ENCODE measurements at places on chromosomes 1 and 21.

DNA sequence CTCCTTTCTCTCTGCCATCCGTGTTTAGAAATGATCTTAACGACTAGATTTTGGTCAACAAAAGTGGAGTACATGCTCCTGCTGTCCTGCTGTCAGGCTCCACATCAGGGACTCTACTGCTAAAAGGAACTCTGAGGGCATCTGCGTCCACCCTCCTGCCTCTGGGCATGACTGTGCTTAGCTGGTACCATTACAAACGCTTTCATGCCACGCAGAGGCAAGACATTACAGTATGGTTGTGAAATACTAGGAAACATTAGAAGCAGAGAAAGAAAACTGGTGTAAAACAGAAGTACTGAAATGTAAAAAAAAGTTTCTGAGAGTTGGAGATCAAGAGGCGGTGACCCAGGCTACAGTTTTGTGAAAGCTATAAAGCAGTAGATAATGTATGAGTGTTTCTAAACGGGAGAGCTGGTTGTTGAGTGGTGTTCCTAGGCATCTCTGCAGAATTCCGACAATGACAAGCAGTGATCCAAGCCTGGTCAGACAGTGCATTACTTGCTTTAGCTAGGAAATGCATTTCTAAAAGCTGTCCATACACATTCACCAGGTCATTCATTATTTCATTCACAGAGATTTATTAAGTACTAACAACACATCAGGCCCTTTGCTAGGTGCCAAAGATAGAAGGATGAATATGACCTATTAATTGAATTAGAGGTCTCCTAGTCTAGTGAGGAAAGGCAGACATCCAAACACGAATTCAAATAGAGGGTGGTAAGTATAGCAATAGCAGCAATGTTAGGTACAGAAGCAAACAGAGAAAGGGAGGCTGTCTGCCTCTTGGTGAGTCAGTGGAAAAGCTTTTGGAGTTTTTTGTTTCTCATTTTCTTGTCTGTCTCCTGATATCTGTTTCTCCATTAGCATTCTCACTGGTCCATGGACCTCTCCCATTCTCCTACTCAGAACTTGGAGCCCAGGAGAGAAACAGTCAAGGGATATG is 401.9 kb downstream of the LMO4 start:
- no peak for DNase-seq

- no peak for DNase-seq
Observed at GRCh38 chr1:211643324-211644212, 31.9 kb downstream of the NEK2 start.

- DNase-seq = no peak
Observed at GRCh38 chr1:153228491-153228890, 11.1 kb downstream of the PRR9 start.

DNA sequence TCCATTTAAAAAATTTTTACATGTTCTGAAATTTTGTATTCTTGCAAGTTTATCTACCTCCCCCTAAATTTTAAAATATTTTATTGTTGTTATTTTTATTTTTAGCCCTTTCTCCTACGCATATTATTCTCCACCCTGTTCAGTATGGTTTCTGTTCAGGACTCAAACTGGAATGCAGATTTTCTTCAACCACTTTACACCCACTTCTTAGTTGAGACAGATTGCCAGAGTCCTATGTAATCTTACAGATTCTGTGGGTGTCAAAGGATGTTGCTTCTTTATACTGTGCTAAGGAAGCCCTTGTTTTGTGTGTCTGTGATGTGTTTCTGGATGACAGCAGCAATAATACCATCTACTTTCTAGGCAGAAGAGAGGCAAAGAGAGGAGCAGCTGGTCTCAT is 20.7 kb upstream of the PPP1R8 start:
- DNase-seq = no peak

- no peak for DNase-seq
Observed at GRCh38 chr1:100530880-100531487, 7.0 kb upstream of the GPR88 start.

- DNase-seq = no peak
Observed at GRCh38 chr1:16275591-16275990, 38.6 kb upstream of the CPLANE2 start.

- no peak for DNase-seq
Observed at GRCh38 chr1:225881081-225881958, 860 bp downstream of the TMEM63A start.

GRCh38 chr1:7345516-7345915 is 425.6 kb upstream of the VAMP3 start:
- no peak for DNase-seq

- no peak for DNase-seq
Observed at GRCh38 chr1:243471754-243472745, 216.2 kb downstream of the SDCCAG8 start.

DNA sequence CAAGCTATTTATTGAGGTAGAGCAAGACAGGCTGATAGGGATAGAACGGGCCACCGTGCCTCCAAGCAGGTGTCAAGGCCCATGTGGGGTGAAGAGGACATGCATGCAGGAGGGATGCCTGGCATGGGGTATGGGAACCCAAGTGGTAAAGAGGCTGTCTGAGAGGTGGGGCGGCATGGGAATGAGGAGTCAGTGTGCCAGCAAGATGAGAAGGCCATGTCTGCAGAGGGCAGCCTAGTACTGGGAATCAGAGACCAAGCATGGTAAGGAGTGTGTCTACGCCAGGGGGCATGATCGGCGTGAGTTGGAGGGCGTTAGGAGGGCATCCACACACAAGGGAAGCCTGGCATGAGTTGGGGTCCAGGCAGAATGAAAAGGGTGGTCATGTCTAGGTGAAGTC is 303.7 kb upstream of the PLD5 start:
- DNase-seq = no peak

DNA sequence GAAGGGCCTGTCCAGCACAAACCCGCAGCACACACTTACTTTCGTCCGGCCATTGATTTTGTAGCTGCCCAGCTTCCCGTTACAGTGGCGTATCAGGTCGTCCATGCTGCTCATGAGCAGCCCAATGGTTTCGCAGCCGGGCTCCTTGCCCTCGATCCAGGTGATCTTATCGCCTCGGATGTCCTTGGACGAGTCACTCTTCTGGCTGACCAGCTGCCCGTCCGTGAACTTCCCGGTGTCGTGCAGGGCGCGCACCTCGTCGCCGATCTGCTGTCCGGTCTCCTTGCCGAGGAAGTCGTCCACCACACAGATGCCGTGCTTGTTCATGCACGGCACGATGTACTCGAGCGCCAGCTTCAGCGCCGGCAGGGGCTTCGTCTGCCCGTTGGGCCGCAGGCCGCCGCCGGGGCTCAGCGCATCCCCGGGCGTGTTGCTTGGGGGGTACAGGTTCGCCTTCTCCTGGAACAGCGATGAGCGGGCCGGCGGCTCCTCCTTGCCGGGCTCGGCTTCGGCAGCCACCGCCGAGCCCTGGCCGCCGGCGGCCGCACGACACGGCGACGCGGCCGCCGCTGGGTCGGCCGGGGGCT is 1.0 kb downstream of the EGLN1 start:
- no peak for DNase-seq

DNA sequence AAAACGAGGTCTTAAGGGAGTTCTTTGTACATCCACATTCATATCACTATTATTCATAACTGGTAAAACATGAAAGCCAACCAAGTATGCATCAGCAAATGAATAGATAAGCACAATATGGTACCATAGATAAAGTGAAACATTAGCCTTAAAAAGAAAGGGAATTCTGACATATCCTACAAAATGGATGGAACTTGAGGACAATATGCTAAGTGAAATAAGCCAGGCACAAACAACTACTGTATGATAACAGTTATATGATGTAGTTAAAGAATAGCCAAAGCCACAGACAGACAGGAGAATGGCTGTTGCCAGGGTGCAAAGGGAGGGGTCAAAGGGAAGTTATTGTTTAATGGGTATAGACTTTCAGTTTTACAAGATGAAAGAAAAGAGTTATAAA is 148.9 kb downstream of the EIF4G3 start:
- no peak for DNase-seq

- DNase-seq = no peak
Observed at GRCh38 chr1:169207797-169208520, 101.5 kb downstream of the ATP1B1 start.

DNA sequence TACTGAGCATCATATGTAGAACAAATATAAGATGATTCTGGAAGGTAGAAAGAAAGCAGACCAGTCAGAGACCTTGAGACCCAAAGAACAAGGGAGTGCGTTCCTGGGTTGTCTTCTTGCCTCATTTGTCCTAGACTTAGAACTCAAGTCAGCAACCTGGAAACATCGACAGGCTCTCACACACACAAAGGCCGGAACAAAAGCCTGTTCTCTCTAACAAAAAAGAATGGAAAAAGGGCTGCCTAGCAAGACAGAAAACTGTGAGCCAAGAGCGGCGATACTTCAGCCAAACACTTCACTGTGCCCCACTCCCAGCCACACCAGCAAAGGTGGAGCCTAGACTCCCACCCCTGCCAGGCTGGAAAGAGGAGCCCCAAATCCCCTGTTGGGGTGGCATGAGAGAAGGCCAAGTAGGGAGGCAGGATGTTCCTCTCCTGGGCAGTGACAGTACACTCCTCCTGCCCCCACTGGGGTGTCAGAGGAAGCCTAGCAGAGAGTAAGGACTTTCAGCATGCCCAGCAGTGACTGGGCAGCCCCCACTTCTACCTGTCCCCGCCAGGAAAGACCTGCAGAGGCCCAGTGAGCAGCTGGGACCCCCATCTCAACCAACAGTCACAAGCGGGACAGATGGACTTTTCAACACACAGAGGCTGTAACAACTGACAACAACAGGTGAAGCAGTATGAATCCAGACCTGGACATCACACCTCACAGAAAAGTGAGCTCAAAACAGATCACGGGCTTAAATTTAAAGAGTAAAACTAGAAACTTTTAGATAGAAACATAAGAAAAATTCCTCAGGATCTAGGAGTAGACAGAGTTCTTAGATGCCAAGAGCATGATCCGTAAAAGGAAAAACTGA is 33.0 kb downstream of the MRAP start:
- DNase-seq = no peak

- DNase-seq = no peak
Observed at GRCh38 chr1:6321205-6321604, 60.3 kb upstream of the GPR153 start.

DNA sequence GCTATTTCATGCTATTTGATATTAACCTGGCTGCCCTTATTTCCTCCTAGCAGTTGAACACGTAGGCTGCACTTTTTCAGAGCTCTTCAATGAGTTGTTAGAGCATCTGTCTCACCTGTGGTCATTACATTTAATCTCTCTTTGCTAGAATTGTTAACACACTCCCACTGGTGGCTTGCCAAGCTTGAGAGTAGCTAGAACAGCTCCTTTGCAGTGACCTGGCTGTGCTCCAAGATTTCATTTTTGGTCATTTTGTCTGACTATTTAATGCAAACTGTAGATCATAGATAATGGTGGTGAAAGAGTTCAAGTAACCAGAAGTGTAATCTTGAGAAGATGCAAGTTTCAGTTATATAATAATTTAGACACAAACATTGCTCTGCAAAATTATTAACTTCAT is 105.6 kb downstream of the LRRC7 start:
- no peak for DNase-seq

DNA sequence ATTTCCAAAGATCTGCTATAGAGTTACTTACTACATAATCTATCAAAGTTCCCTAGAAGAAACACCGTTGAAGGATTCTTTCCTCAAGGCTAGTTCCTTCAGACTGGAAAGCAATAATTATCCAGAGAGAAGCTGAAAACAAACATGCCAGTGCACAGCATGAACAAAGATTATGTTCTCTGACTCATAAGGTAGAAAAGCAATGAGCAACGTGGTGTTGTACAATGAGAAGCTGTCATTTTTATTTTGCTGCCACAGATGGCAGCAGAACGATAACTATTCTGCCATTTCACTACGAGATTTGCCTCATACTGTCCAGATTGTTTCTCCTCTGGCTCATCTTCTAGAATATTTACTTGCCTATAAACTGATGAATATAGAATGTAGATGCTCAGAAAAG is 10.7 kb downstream of the EXTL2 start:
- no peak for DNase-seq

- no peak for DNase-seq
Observed at GRCh38 chr1:95752515-95753381, 518.7 kb downstream of the RWDD3 start.

DNA sequence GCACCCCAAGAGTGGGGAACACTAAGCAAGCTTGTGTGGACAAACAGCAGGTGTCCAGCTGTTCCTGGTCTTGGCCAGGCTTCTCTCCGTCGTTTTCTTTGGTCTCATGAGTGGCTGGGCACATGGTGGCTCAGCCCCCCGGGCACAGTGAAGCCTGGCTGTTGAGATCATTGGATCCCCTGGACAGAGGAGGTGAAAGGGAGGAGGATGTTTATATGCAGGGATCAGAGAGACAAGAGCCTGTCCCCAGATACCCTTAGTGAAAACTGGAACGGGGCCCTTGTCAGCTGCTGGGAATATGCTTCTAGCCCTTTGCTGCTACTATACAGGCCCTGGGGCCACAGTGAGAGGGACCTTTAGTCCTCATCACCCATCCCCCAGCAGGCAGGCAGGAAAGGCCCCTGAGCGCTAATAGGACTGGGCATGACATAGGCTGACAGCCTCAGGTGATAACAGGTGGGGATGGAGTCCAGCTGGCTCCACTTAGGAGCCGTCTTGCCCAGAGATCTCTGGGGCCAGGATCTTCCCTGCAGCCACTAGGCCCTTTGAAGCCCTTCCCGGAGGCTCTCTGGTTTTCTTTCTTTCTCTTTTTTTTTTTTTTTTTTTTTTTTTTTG is 16.4 kb downstream of the EPHA8 start:
- DNase-seq = no peak

DNA sequence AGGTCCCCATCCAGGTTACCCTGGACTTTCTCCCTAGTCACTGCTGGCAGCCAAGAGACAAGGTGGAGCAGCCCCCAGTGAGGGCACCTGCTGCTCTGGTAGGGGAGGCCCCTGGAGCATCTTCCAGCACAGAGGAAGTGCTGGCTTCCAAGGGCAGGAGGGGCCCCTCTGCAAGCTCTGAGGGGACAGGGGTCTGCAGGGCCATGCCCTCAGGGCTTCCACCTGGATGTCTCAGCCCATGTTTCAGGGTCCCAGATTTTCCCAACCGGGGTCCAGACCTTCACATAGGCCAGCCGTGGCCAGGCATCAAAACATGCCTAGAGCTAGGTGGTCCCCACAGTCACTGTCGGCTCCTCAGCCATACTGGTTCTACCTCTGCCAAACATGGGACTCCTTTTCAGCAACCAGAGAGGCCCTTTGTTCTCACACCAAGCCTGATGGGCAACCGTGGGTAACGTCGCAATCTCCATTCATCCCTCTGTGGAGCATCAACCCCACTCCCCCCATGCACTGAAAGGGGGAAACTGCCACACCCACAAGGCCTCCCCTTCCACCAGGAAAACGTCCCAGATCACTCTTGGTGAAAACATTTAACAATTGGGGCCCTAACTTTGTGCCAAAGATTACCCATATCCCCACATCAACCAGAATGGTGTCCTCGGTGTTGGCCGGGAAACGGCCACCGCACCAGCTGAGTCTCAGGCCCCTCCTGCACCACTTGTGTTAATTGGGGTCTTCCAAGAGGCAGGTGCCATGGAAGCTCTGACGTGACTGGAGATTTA is 1.9 kb upstream of the COL6A2 start:
- no peak for DNase-seq

DNA sequence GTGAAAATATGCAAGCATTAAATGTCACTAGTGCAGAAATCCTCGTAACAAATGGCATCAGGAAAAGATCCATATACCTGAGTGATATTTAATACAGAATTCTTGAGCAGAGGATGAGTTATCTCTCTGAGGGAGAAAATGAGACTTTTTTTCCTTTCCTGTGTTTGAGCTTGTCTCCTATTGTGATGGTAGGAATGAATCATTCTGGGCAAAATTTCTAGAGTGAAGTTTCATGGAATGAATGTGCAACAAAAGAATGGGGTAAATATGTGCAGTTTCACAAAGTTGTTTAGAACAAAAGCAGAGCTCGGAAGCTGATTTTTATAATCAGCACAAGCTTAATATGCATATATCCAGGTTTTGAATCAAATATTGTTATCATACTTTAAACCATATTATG is 4.6 kb downstream of the CTPS1 start:
- DNase-seq = no peak

- no peak for DNase-seq
Observed at GRCh38 chr1:29880556-29880955, 644.2 kb downstream of the PTPRU start.

Measured in epithelial cell of prostate (primary cell).